ENCODE measurements at places on chromosomes 1 and 21.

- DNase-seq: no peak
Observed at GRCh38 chr1:8146257-8146855, 120.2 kb upstream of the ERRFI1 start.

GRCh38 chr1:153525088-153525728 lies 10.6 kb downstream of the S100A6 start:
- DNase-seq: no peak

DNA sequence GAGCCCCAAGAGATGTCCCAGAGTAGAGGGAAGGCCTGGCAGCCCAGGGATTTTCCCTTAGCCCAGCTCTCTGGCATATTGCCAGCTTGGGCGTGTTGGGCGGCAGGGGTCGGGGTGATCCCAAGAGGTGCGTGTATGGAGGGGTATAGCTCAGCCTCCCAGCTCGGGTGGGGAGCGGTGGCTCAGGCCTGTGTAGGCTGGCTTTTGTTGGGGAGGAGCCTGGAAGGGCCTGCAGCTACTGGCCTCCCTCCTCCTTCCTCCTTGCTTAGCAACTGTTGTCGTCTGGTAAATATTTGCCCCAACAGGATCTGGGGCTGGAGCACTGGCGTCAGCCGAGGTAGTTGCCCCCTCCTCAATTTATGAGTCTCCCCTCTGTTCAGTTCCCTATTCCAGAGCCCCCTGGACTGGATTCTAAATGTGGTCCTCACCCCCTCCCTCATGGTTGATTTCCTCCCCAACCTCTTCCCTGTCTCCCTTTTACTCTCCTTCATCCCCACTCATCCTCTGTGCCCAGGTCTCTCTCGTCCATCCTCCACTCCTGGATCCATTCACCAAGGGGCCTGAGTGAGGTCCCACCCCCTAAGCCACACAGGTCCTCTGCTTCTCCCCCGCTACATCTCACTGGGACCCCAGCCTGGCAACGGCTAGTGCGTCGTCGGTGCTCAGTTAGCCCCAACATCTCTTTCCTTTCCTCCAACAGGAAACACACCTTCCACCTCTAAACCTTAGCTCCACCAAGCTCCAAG lies 10.3 kb upstream of the LMNA start:
- peak; percentile 38 for DNase-seq

- no peak for DNase-seq
Observed at GRCh38 chr21:29658177-29658933, 281.4 kb downstream of the GRIK1 start.

GRCh38 chr1:244315996-244316395 lies 135.7 kb downstream of the ADSS2 start:
- DNase-seq: no peak

- DNase-seq: no peak
Observed at GRCh38 chr1:115515270-115515669, 126.5 kb upstream of the VANGL1 start.

- DNase-seq: no peak
Observed at GRCh38 chr1:178120088-178120487, 26.2 kb downstream of the RASAL2 start.

DNA sequence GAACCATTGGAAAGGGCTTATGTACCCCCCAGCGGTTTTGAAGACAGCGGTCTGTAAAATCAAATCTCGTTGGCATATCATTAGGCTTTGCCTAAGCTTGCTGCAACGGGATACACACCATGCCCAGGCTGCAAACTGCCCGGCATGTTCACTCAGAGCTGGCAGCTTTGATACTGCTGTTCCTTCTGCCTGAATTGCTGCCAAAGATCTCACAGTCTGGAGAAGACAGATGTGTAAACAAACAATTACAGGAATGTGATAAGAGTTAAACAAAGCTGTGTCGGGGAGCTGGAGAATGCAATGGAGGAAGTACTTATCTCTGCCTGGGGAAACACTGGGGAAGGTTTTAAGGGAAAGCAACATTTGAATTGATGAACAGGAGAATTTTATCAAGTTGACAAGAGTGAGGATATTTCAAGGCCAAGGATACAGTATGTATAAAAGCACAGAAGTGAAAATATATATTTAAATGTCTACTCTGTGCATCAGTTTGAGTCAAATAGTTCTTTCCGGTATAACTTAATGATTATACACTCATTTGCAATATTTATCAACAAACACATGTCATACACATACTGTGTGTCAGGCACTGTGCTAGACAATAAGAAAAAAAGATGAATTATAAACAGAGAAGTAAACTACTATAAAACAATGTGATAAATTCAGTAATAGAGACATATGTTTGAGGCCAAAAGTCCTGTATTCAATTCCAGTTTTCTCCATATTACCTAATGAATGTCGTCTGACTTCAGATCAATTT lies 29.9 kb downstream of the CHML start:
- no peak for DNase-seq

DNA sequence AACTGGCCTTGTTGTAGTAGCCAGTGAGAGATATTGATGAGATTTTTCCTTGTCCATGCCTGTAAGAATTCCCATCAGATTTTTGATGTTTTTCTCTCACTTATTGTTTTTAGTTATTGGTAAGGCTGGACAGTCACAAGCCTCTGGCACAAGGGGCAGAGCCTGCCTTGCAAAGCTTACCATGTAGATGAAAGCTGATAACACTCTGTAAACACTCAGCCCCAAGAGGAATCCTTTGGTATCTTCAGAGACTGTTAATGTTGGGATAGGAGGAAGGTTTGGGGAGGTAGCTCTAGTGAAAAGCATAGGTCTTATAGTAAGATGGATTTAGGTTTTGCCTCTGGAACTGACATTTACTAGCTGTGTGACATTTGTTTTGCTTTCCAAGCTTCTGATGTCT lies 37.7 kb downstream of the MARK1 start:
- DNase-seq: no peak

DNA sequence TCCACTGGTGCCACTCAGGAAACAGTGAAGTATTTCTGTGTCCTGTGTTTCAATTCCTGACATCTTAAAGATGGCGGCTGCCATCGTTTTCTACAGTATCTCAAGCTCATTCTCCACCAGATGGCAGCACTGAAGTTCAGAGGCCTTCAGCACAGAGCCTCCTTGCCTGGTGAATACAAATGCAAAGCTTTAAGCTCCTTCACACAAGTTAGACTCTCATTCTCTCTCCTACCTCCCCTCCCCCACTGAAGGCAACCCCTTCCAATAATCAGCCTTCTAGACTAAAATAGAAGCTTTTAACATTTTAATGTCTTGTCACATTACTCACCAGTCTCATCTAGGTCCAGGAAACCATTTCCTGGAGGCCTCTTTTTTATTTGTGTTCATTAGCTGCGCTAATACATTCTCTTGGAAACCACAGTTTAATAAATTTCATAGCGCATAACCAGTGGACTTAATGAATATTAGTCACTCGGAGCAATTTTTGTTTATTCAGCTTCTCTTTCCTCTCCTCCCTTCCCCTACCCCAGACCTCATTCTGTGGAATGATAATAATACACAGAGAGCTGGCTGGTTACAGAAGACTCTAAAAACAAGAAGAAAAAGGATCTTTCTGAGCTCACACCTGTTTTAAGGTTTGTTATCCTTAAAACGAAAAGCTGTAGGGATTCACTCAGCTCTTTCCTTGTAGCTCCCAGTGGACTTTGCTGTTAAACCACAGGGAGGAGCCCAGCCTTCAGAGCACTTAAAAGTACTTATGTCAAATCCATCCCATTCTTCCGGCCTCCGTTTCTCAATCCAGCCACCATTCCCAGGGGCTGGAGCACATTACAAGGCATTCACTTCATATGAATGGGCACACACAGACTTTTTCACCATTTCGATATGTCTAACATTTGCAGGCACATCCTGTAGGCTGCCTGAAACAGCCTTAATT lies 384.9 kb downstream of the HLX start:
- DNase-seq: peak; percentile 27

DNA sequence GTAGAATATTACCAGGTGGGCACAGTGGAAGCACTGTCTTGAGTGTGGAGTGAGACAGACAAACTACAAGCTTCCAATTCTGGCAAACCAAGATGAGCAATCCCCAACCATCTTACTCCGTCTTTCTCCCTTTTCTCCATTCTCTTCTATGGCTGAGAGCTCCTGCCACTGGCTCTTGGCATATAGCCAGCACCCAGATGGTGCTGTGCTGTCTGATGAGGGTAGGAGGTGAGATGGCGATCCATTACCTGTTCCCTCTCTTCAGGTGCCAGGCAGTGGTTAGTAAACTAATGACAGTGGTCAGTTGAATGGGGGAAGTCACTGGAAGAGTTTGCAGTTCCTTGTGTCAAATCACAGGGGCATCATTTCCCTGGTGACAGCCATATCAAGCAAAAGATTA lies 108.4 kb downstream of the FNBP1L start:
- DNase-seq: no peak

- DNase-seq: no peak
Observed at GRCh38 chr1:191290441-191290840, 812.8 kb upstream of the BRINP3 start.

GRCh38 chr1:203276408-203276807 lies 28.9 kb upstream of the BTG2 start:
- DNase-seq: no peak

- DNase-seq: no peak
Observed at GRCh38 chr1:22334860-22335550, 116.6 kb upstream of the ZBTB40 start.

DNA sequence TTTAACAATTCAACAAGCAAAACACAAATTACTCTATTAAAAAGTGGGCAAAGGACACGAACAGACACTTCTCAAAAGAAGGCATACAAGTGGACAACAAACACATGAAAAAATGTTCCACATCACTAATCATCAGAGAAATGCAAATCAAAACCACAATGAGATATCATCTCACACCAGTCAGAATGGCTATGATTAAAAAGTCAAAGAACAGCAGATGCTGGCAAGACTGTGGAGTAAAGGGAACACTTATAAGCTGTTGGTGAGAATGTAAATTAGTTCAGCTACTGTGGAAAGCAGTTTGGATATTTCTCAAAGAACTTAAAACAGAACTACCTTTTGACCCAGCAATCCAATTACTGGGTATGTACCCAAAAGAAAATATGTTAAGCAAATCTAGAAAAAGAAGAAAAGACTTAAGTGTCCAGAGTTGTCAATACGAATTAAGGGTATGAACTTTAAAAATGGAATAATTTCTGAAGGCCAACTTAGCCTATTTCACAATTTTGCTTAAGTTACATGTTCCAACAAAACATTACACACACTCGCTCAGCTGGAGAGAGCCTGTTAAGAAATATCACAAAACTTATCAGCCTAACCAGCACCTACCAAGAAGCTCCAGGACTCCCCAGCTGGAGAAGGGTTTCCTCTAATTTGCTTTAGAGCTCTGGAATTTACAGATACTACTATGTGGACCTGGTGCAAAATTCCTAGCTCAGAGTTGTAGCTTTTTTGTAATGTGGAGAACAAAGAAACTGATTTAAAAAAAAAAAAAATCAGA lies 232.1 kb downstream of the DUSP10 start:
- no peak for DNase-seq

DNA sequence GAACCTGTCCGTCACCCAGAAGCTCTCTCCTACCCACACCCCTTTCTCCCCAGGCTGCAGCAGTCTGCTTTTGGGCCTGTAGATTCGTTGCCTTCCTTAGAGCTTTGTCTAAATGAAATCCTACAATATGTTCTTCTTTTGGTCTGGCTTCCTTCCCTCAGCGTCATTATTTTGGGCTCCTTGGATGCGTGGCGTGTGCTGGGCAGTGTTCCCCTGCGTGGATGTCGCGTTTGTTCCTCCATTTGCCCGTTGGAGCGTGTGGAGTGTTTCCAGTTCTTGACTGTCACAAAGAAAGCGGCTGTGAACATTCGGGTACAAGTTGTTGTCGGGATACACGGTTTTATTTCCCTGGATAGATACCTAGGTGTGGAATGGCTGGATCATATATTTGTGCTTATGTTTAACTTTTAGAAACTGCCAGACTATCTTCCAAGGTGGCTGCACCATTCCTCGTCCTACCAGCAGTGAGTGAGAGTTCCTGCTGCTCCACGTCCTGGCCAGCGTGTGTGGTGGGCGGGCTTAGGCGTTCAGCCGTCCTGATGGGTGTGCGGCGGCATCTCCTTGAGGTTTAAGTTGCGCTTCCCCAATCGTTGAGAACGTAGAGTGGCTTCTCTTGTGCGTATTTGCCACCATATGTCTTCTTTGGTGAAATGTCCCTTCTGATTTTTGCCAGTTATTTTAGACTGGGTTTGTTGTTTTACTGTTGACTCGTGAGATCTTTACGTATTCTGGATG lies 31.7 kb downstream of the SKI start:
- DNase-seq: no peak

DNA sequence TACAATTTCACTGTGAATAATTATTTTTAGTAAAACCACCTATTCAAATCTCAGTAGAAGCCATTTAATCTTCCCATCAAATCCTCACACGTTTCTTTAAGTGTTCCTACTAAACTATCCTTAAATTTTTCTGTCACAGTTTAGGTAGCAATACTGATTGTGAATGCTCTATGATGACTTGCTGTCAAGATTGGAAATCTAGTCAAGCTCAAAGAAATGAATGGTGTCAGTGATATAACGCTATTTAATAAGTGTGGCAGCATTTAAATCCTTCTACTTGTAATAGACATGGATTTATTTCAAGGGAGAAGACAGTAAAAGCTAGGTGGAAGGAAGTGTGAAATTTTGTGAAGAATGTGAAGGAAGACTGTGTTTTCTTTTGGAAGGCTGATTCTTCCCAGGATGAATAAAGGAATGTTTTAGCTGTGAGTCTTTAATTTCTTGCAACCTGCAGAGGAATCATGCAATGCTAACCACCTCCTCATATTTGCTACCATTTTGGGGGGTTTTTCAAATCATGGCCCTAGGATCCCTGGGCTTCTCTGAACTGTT lies 936.7 kb upstream of the NEGR1 start:
- DNase-seq: no peak

DNA sequence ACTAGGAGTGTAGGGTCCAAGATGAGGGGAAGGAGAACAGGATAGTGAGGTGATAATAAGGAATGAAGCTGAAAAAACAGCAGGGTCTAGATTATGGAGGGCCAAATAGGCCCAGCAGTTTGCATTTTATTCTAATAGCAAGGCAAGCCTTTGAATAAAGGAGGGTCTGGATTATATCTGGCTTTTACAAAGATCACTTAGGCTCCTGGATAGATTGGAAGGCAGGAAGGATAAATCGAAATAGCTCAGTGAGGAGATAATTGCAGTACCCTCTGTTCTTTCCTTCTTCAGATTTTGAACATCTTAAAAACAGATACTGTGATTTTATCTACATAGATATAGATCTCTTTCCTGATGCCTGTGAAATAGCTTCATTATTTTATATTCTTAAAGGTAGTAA lies 53.8 kb upstream of the PTGFR start:
- no peak for DNase-seq

DNA sequence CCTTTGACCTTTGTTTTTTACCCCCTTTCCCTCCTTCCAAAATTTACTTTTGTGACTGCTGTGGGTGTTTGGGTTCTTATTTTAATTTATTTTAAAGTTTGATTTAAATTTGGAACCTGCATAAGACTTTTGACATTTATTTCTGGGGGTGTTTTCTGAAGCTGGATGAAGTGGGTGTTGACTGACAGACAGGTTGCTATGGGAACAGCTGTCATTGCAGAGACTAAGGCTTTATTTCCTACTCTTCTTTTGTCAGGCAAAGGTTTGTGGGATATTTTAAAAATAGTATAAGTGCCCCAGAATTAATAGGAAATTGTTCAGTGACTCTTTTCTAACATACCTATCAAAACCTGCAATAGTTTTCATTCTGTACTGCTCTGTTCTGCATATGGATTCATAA lies 290.8 kb upstream of the ESRRG start:
- no peak for DNase-seq

- no peak for DNase-seq
Observed at GRCh38 chr1:206657751-206658150, 22.4 kb downstream of the DYRK3 start.
